CD4-positive, alpha-beta memory T cell (primary cell): ENCODE measurements at places on chromosomes 3 and 15.

GRCh38 chr3:65729555-65729954, 309.2 kb downstream of the MAGI1 start:
- DNase-seq: no peak

- no peak for DNase-seq
Measured at GRCh38 chr15:31458596-31459399, 132.2 kb downstream of the KLF13 start.

DNA sequence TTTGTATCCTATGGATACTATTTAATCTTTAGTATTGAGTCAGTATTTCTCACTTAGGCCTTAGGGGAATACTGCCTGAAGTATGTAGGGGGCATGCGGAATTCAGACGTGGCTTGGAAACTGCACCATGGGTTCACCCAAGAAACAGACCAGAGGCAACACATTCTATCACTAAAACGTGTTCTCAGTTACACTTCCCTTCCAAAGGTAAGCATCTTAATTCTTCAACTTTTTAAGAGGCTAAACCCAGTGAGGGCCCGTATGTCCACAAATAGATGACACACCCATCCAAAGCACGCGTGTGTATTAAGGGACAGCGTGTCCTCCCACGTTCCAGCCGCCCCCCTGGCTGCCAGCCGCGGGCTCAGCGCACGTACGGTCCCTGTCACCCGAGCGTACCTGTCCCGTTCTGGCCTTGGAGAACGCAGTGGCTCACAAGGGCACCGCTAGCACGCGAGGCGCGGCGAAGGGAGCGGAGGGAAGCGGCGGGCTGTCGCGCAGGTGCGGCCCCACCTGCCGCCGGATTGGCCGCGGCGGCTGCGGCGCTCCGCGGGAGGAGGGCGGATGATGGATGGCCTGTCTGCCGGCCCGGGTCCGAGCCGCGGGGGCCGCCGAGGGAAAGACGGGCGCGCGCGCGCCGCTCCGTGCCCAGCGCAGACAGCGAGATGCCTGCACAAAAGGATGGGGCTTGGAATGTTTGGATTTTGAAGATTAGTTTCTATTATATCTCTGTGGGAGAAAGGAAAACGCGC, 1003.9 kb upstream of the NR2F2 start:
- no peak for DNase-seq

DNA sequence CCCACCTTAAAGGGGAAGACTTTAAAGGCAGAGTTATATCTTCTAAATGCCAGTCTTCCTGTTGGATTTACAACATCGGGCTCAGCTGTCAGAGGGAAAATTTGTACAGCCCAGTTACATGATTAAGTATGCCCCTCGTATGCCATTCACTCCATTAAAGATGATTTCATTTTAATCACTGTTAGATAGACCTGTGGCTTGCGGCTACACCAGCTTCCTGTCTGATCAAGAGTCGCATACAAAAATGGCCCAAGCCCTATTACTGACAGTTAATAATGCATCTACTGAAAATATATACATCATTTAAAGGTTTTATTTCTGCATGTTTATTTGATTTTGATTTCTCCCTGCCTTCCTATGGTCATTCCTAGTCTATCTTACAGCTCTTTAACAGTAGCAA, 7.1 kb downstream of the EIF4E3 start:
- DNase-seq: no peak

DNA sequence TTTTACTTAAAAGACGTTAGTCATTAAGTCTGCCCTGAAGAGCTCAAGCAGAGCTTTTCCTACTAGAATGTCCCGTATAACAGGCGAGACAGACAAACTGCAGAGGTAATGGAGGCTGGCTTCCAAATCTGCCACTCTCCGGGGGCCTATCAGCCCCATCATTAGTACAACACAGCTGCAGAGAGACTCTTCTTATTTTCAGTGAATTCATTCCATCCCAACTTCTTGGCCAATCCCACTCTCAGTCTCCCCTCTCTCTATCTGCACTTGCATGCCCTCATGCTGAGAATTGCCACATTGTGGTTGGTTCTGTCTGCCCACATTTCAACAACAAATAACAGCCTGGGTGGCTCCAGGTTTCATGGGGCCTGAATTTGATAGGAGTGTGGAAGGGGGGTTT, 412.7 kb downstream of the ERC2 start:
- DNase-seq: no peak

DNA sequence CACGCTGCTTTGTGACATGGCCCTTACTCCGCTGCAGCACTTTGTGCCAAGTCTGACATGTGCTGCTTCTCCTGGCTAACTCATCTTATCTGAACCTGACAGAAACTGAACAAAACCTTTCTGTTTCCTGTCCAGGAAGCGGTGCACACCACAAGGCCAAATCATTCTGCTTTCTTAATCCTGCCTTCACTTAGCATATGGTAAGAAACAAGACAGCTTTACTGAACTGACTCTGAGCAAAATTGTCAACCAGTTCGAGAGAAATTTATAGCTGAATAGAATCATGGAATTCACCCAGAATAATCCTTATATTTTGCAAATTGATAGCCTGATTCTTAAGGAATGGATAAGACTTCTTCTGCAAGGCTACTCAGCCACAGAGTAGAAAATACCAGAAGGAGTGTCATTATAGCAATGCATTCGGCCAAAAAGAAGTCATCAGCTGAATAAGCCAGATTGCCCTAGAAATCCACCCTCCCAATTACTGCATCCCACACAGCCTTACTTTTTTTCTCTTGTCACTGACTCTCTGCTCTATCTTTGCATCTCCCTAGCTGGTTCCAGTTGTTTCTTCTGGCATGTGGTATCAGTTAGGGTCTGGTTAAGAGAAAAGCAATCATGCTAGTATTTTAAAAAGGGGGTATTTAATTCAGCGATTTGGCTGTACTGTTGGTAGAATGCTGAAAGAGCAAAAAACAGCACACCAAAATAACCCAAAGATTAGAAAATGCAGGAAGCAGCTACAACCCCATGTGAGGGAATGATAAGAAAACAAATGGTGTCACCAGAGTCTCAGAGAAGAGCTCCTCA, 41.6 kb upstream of the STRIT1 start:
- DNase-seq: no peak

DNA sequence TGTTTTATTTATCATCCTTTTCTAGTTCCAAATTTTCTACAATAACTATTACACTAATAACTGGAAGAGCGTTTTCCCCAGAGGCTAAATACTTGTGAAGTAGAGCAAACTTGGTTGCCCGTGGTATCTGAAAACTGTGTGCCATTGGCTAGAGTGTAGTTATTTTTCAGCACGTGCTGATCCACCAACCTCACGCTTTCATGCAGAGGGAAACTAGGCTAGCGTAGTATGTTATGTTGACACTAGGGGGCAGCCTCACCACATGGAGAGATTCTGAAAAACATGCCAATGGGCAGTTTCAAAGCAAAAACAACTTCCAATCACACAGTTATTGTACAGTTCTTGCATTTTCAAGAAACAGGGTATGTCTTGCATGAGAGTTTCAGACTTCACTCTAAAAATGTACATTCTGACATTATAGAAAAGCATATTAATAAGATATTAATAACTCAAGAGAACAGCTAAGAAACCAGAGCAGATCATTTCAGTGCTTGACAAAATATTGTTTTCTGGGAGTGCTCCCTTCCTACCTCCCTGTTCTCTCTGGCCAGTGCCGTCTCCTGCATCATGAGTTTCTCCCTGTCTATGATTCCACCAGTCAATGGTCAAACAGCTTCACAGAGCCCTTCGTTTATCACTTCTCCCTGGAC, 39.7 kb downstream of the SPATA12 start:
- peak; percentile 42 for DNase-seq
